AML-193 (cell line): ENCODE measurements at places on chromosomes 2 and 18.

- peak; percentile 19 for DNase-seq
Measured at GRCh38 chr2:11342551-11343367, 1.7 kb downstream of the ROCK2 start.

DNA sequence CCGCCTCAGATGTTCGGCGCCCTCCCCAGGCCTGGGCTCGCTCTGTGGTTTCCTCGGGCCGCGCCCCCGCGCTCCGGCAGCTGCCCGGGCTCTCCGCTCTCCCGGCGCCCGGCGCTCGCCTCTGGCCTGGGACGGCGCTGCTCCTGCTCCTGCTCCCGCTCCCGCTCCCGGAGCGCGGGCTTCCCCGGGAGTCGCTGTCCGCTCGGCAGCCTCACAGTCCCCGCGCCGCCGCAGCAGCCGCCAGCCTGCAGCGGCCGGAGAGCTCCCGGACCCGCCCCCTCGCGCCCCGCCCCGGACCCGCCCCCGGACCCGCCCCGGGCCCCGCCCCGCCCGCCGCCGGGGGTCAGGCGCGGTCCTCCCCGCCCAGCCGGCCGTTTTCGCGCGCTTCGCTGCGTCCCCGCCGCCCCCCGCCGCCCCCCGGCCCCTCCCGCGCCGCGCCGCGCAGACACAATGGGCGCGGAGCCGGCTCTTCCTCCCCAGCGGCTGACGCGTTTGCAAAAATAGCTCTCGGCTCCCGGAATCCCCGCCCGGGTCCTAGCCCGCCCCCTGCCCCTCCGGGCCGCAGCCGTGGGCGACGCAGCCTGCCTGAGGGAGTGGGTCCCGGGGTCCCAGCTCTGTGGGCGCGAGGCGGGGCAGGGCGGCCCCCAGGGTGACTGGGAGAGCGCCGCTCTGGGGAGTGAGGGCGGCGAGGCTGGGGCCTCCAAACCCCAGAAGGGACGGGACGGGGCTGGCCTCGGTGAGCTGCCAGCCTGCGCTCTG lies at the start of gene ARL4C:
Gene ARL4C, minus strand, starts transcription at position 247 of the 759 bp plus-strand sequence. CDS start 495 bp downstream, outside the sequence.
- no peak for DNase-seq

GRCh38 chr2:128681507-128681906 lies 362.8 kb upstream of the HS6ST1 start:
- no peak for DNase-seq

DNA sequence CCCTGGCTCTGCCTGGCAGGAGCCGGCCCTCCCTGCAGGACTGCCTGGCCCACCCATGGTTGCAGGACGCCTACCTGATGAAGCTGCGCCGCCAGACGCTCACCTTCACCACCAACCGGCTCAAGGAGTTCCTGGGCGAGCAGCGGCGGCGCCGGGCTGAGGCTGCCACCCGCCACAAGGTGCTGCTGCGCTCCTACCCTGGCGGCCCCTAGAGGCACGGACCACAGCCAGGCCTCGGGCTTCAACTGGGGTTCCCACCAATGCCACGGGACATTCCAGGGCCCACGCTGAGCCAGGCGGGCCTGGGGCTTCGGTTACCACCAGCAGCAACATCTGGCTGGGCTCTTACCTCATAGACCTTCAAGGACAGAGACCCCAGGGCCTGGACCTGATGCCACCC lies 6.1 kb upstream of the GMPPA start:
- no peak for DNase-seq

GRCh38 chr2:8817221-8817620 lies 20.2 kb downstream of the KIDINS220 start:
- DNase-seq, result no peak

- no peak for DNase-seq
Measured at GRCh38 chr18:28689588-28689987, 512.7 kb upstream of the CDH2 start.

GRCh38 chr2:5818961-5819600 lies 126.9 kb downstream of the SOX11 start:
- DNase-seq, result no peak

DNA sequence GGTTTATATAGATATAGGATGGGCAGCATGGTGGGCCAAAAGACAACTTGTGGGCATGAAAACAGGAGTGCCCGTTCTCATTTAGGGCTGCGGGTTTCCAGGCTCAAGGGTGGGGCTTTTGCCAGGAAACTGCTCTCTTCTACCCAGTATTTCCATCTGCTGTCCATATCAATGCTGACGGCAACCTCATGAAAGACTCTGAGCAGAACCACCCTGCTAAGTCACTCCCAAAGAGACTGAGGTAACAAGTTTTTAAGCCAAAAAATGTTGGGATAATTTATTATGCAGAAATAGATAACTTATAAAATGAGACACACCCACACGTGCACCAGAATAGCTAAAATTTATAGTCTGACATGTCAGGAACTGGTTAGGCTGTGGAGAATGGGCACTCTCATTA lies 36.1 kb upstream of the MPPE1 start:
- DNase-seq, result no peak

- no peak for DNase-seq
Measured at GRCh38 chr2:84995826-84996225, 24.9 kb downstream of the KCMF1 start.

DNA sequence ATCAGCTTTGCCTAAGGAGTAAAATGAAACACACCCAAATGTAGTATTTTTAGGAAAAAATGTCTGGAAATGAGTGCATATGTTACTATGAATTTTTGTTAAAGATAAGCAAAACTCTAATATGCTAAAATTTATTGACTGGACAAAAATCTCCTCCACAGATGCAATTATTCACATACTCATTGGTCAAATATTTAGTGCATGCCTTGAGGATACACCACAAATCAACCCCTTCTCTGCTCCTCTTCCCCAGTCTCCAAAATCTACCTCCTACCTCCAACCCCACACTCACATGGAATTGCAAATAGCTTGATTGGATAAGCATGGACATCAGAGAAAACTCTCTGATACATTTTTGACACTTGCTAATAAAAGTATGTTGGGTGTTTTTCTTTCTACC lies 95.6 kb upstream of the CDC42EP3 start:
- no peak for DNase-seq

- no peak for DNase-seq
Measured at GRCh38 chr2:165475277-165476004, 5.9 kb downstream of the CSRNP3 start.

DNA sequence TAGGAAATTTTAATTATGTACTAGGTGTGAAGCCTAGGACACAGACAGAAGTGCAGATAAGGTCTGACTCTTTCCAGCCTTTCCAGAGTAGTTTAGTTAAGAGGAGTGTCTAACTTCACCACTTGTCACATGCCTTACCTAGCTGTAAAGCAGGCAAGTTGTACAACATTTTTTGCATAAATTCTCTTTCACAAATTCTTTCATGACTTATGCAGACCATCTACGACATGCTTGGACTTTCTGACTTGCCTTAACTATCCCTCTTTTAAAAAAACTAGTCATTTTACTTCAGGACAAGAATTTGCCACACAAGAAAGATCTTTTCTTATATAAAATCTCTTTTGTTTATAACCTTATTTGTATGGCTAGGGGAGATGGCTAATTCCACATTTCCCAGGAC lies 1273.6 kb upstream of the SLC39A10 start:
- DNase-seq, result no peak

GRCh38 chr2:238638100-238638981 lies 209.5 kb upstream of the TWIST2 start:
- no peak for DNase-seq

DNA sequence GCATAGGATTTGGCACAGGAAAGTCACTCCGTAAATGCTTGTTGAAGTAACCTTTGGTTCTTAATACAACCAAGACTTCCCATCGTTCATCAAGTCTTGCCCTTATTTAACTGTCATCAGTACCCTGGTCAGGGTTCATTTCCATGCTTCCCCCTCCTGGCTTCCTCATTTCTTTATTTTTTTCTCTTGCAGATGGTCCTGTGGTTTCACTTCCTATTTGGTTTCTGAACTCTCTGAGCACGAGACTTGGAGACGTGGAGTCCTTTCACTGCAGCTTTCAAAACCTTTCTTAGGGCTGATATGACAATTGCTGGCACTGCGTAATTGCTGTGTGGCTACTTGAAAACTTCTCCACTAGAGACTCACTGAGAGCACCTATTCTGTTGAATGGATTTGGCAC lies 59.9 kb upstream of the PID1 start:
- peak; percentile 93 for DNase-seq

DNA sequence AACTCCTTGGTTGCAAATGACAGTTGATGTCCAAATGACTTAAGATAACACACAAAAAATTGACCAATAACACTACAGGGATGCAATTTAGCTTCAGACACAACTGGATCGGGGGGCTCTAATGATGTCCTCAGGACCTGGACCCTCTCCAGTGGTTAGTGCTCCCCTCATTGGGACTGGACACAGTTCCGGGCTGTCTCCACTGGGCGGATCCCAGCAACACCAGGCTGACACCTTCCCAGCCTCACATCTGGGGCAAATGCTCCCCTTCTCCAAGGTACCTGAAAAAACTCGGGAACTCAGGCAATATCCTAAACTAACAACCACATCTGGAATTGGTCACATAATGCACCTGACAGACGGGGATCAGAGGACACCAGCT lies 48.7 kb downstream of the PSMG2 start:
- DNase-seq, result no peak

- DNase-seq, result no peak
Measured at GRCh38 chr2:77016443-77017354, 505.5 kb downstream of the LRRTM4 start.

- DNase-seq, result no peak
Measured at GRCh38 chr2:216774620-216775019, 79.3 kb upstream of the IGFBP5 start.

- no peak for DNase-seq
Measured at GRCh38 chr2:99753505-99753904, 263.7 kb upstream of the REV1 start.

- DNase-seq, result no peak
Measured at GRCh38 chr2:24509425-24509824, 18.4 kb downstream of the NCOA1 start.

DNA sequence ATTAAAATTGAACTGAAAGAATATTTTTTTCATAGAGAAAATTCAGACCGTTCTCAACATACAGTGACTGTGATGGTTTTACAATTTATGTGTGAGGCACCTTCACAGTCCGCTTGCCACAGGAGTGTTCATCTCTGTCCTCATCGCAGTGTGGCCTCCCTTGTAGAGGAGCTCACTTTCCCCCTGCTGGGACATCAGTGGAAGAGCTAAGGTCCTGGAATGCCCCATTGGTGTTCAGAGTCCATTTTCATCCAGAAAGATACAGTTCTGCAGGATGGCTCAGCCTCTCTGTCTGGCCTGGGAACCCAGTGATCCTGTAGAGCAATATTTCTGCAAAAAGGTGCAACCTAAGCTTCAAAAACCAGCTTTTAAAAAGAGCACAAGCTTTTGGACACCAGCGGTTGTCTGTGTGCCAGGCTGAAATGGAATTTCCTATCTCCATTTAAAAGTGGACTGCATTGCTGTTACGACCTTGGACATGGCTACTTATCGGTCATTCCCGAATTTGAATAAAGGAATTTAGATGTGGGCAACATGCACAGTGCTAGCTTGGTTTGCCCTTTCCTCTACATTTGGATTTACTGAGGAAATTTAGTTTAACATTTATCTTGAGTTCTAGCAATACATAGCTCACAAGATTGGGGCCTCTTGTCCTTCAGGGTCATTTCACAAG lies 26.7 kb upstream of the FAM237A start:
- no peak for DNase-seq

GRCh38 chr18:70523792-70524182 lies 234.9 kb downstream of the SOCS6 start:
- DNase-seq, result no peak

DNA sequence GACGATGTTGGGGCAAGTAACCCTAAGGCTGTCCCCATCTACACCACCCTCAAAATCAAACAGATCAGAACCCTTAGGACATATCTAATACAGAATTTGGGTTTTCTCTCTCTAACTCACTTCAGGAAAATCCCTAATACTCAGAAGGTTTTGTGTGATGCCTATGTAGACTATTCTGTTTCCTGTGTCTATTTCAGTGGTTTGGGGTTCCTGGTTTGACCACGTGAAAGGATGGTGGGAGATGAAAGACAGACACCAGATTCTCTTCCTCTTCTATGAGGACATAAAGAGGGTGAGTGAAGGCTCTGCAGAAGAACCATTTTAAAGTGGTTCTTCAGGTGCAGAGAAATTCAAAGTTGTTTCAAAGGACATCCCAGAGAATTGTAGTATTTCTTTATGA lies 16.3 kb downstream of the SULT1C2 start:
- no peak for DNase-seq

GRCh38 chr2:156206355-156206754 lies 126.2 kb downstream of the NR4A2 start:
- DNase-seq, result no peak

DNA sequence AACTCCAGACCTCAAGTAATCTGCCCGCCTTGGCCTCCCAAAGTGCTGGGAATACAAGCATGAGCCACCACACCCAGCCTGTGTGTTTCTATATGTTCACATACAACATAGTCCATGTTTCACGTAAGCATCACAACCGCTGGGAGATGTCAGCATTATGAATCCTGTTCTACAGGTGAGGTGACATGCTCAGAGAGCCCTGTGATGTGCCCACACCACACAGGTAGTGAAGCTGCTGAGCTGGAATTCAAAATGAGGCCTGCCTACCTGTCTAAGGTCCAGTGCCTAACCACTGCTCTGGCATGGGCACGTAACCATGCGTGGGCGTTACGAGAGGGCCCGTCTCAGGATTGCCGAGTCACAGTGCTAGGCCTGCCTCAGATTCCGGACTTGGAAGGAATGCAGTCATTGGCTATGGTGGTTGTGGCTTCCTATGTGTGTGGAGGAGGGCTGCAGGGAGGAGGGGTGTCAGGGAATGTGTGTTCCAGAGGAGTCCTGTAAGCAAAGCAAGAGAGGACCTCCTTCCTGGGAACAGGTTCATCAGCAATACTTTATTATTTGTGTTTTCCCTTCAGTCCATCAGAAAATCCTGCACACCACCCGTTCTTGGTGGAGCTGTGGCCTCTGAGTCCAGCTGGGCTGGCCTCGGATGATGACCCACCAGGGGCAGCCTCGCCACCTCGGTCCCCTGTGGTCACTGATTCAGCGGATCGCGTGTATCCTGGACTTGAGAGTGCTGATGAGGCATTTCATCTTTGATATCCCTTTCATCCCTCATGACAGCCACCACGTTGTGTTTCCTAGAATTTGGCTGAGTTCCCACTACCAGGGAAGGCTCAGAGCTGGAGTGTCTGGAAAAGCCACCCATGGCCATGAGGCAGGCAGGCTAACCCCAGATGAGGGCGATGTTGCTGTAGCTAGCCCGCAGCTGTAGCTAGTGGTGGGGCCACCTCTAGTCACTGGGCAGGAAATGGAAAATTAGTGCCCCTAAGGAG lies 31.1 kb downstream of the HK2 start:
- DNase-seq, result no peak

DNA sequence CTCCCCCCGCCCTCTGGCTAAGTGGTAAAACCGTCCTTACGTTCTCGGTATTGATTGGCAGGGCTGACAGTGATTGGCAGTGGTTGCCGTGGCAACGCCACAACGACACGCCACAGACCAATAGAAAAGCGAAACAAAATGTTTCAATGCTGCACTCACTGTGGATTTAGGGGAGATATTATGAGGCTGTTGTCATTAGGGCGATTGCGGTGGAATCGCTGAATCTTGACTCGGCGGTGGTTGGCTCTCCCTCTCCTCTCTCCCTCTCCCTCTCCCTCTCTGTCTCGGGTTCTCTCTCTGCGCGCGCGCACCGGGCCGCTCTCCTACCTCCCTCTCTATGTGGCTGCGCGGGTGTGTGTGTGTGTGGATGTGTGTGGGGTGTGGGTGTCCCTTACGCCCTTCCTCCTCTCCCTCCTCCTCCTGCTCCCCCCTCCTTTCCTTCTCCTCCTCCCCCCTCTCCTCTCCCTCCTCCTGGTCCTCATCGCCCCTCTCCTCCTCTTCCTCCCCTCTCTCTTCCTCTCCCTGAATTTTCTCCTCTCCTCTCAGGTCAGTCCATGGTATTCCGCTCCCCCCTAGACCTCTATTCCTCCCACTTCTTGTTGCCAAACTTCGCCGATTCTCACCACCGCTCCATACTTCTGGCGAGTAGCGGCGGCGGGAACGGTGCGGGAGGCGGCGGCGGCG lies at the start of gene SIX3:
Gene SIX3, plus strand, starts transcription at position 152 of the 684 bp plus-strand sequence. Its CDS starts 403 bp downstream, at position 555.
- no peak for DNase-seq
